ENCODE measurements at places on chromosomes 6 and 20. TPM values are rescaled to one million over a fixed set of nuclear protein-coding genes. Genes with fewer than 3 reads are reported as not detected.

DNA sequence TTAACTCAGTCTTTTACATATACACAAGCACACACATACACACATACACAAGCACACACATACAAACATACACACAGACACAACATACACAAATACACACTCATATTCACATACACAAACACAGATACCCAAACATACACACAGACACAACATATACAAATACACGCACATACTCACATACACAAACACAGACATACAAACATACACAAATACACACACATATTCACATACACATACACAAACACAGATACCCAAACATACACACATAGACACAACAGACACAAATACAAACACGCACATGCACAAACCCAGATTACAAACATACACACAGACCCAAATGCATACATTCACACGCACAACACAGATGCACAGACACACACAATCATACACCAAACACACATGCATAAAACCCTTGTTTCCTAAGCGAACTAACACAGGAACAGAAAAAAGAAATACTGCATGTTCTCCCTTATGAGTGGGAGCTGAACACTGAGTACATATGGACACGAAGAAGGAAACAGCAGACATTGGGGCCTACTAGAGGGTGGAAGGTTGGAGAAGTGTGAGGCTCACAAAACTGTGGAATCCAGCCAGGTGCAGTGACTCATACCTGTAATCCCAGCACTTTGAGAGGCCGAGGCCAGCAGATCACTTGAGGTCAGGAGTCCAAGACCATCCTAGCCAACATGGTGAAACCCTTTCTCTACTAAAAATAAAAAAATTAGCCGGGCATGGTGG is 34.2 kb downstream of the PIM1 start:
- H3K27ac ChIP-seq, result peak overlapping the region; percentile 73
- no peak for DNase-seq
- peaks cover 57% of the 10 kb centered on the region for H3K4me1 ChIP-seq
- peak overlapping the region; percentile 3 for H3K4me3 ChIP-seq

DNA sequence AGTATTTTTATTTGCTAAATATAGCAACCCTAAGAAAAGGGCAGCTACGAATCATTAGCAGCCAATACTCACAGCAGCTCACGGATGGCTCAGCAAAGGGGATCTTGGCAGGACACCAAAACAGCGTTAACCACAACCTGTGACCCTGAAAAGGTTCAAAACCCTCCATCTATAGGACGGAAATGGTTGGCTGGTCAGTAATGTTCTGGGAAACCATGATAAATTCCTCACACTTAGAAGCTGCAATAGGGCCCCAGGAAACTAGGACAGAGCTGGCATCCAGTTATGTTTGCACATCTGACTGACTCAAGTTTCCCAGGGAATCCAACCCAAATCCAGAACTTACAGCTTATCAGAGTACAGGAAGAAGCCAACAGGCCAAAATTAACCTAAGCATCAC is 30.9 kb upstream of the PTPRT start:
- no peak overlapping the region for H3K4me3 ChIP-seq
- no peaks in the 10 kb centered on the region for H3K36me3 ChIP-seq
- no peak overlapping the region for H3K27ac ChIP-seq
- no peaks in the 10 kb centered on the region for H3K4me1 ChIP-seq
- H3K27me3 ChIP-seq, result peaks cover 2% of the 10 kb centered on the region

DNA sequence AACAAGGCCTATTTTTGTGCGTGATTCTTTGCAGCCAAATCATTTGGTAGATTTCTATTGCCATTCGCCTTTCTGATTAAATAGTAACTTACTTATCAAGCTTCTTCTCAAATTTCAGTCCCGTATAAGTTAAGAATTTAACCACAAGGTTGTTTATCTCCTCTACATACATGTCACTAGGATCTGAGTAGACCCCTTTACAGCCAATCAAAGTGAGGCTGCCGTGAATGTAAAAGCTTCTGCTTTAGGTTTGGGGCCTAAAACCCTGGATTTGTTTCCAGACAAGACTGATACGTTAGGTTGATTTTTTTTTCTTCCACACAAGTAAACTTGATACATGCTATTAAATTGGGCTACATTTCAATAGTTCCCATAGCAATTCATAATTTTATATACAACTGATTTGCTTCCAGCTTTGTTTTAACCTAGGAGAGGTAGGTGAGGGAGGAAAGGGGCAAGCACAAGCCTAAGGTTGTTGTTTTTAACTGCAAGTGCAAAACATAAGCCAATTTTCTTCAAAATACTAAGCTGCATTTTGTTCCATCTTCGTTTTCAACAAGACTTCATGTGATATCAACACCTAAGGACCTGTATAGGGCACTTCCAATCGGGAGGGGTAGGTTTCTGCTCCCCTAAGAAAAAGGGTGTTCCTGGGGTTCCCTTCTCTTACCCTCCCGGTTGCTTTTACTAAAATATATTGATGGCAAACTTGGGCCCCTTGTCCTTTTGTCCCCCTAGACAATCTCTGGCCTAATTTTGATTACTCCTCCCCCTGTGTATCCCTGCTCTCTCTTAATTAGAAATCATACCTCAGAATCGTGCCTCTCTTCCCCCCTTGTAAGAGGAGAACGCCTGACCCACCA is 1.7 kb downstream of the RANBP9 start:
- peaks cover 26% of the 10 kb centered on the region for H3K4me1 ChIP-seq
- H3K27ac ChIP-seq, result peak overlapping the region; percentile 93
- no peaks in the 10 kb centered on the region for H3K27me3 ChIP-seq
- DNase-seq, result no peak
- peak overlapping the region; percentile 98 for H3K4me3 ChIP-seq
- H3K36me3 ChIP-seq, result peaks cover 13% of the 10 kb centered on the region

DNA sequence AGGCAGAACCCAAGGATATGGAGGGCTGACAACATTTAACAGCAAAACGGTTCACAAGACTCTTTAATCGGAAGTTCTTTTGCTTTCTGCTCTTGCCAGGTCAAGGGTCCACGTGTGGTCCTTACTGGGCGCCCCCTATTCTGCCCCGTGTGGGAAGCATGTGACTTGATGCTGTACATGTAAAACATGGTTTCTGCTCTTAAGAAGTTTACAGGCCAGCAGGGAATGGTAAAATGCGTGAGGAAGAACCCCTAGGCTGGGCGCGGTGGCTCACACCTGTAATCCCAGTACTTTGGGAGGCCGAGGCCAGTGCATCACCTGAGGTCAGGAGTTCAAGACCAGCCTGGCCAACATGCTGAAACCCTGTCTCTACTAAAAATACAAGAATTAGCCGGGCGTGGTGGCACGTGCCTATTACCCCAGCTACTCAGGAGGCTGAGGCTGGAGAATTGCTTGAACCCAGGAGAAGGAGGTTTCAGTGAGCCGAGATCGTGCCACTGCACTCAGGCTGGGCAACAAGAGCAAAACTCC is 19.3 kb downstream of the ZNF217 start:
- peak overlapping the region; percentile 26 for H3K27ac ChIP-seq
- peak overlapping the region; percentile 96 for H3K4me3 ChIP-seq
- no peaks in the 10 kb centered on the region for H3K27me3 ChIP-seq
- no peak for DNase-seq
- H3K4me1 ChIP-seq, result peaks cover 81% of the 10 kb centered on the region

- no peaks in the 10 kb centered on the region for H3K36me3 ChIP-seq
- DNase-seq, result no peak
- peaks cover 16% of the 10 kb centered on the region for H3K4me1 ChIP-seq
- no peak overlapping the region for H3K27ac ChIP-seq
Measured at GRCh38 chr6:35047265-35048011, 93.7 kb downstream of the TCP11 start.

GRCh38 chr20:3092611-3093379 is 8.3 kb upstream of the AVP start:
- H3K4me3 ChIP-seq, result peak overlapping the region; percentile 93
- peaks cover 11% of the 10 kb centered on the region for H3K27me3 ChIP-seq
- H3K4me1 ChIP-seq, result peaks cover 20% of the 10 kb centered on the region
- H3K27ac ChIP-seq, result peak overlapping the region; percentile 97
- no peaks in the 10 kb centered on the region for H3K36me3 ChIP-seq
- DNase-seq, result peak; percentile 72

Gene EFHC1
- total RNA-seq, result 5.1 TPM

- peaks cover 2% of the 10 kb centered on the region for H3K4me1 ChIP-seq
- no peak for DNase-seq
- H3K27ac ChIP-seq, result no peak overlapping the region
- no peak overlapping the region for H3K4me3 ChIP-seq
Measured at GRCh38 chr20:53126185-53126584, 154.0 kb downstream of the TSHZ2 start.

Gene MOG
- total RNA-seq, result not detected

Gene CNKSR3
- not detected for total RNA-seq

DNA sequence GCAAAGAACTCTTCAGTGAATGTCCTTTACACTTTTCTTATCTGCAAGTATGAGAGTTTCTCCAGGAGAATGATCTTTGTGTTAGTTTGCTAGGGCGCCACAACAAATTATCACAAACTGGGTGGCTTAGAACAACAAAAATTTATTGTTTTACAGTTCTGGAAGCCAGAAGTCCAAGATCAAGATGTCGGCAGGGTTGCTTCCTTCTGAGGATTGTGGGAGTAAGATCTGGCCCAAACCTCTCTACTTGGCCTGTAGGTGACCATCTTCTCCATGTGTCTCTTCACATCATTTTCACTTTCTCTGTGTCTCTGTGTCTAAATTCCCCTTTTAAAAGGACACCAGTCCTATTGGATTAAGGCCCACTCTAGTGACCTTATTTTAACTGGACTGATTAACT is 103.0 kb downstream of the ADTRP start:
- no peak overlapping the region for H3K27ac ChIP-seq
- no peaks in the 10 kb centered on the region for H3K36me3 ChIP-seq
- no peak for DNase-seq
- no peak overlapping the region for H3K4me3 ChIP-seq
- H3K27me3 ChIP-seq, result peaks cover 2% of the 10 kb centered on the region

Gene STMND1
- not detected for total RNA-seq

GRCh38 chr6:117050301-117050700 is 173.3 kb downstream of the RFX6 start:
- no peak for DNase-seq
- H3K27me3 ChIP-seq, result no peaks in the 10 kb centered on the region
- no peaks in the 10 kb centered on the region for H3K36me3 ChIP-seq
- no peak overlapping the region for H3K27ac ChIP-seq

Gene VNN1
- not detected for total RNA-seq

Gene PTCRA
- total RNA-seq, result not detected

GRCh38 chr6:167574431-167575151 is 249.7 kb downstream of the TTLL2 start:
- H3K27me3 ChIP-seq, result no peaks in the 10 kb centered on the region
- no peaks in the 10 kb centered on the region for H3K4me1 ChIP-seq
- DNase-seq, result no peak
- no peaks in the 10 kb centered on the region for H3K36me3 ChIP-seq
- H3K27ac ChIP-seq, result no peak overlapping the region
- H3K4me3 ChIP-seq, result no peak overlapping the region

- no peak overlapping the region for H3K4me3 ChIP-seq
- no peaks in the 10 kb centered on the region for H3K27me3 ChIP-seq
- H3K27ac ChIP-seq, result no peak overlapping the region
- peaks cover 19% of the 10 kb centered on the region for H3K4me1 ChIP-seq
Measured at GRCh38 chr6:144588697-144589325, 303.7 kb downstream of the UTRN start.

DNA sequence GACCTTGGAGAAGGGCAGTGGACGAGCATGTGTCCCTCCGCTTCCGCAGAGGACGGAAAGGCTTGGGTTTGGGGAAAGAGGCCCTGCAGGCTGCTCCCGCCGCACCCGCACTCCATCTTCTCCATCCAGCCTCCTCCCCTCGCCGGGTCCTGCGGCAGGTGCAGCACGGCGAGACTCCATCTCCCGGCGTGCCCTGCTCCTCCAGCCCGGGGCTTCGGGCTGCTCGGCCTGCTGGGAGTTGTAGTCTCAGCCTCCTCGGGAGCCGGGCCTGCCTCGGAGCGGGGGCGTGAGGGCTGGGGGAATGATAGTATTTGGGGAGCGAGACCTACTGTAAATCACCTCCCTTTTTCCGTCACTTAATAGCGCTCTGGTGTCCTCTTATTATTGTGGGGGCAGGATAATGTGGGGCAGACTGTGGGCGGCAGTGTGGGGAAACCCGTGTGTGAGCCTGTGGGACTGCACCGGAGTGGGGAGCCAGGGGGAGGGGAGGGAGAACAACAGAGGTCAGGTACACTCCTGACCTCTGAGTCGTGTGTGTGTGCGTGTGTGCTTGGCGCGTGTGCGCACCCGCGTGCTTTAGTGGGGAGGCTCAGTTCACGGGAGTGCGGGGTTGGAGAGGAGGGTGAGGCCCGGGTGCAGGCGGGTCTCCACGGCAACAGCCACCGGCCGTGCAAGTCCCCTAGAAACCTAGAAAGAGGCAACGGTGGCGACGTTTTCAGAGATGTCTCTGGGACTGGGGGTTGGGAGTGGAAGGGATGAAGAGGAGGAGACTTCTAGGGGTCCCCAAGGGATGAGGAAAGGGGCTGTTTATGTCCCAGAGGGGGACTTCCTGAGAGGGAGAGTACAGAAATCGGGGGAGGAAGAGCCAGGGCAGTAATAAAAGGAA is 4.1 kb downstream of the TTBK1 start:
- DNase-seq, result peak; percentile 82
- H3K4me3 ChIP-seq, result peak overlapping the region; percentile 84
- H3K27me3 ChIP-seq, result peaks cover 23% of the 10 kb centered on the region
- no peaks in the 10 kb centered on the region for H3K36me3 ChIP-seq
- H3K27ac ChIP-seq, result peak overlapping the region; percentile 78

Gene RHAG
- total RNA-seq, result not detected

DNA sequence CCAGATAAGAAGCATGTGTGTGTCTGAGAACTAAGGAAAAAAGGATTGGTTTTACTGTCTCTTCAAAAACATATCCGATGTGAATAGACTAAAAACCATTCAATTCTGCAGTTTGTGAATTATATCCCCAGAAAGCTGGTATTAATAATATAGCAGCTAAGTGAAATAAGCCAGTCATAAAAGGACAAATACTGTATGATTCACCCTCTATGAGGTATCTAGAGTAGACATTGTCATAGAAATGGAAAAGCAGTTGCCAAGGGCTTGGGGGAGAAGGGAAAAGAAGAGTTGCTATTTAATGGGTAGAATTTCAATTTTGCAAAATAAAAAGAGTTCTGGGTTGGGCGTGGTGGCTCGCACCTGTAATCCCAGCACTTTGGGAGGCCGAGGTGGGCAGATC is 137.5 kb downstream of the ATXN1 start:
- peaks cover 6% of the 10 kb centered on the region for H3K4me1 ChIP-seq
- H3K4me3 ChIP-seq, result no peak overlapping the region

Gene OLIG3
- total RNA-seq, result not detected

DNA sequence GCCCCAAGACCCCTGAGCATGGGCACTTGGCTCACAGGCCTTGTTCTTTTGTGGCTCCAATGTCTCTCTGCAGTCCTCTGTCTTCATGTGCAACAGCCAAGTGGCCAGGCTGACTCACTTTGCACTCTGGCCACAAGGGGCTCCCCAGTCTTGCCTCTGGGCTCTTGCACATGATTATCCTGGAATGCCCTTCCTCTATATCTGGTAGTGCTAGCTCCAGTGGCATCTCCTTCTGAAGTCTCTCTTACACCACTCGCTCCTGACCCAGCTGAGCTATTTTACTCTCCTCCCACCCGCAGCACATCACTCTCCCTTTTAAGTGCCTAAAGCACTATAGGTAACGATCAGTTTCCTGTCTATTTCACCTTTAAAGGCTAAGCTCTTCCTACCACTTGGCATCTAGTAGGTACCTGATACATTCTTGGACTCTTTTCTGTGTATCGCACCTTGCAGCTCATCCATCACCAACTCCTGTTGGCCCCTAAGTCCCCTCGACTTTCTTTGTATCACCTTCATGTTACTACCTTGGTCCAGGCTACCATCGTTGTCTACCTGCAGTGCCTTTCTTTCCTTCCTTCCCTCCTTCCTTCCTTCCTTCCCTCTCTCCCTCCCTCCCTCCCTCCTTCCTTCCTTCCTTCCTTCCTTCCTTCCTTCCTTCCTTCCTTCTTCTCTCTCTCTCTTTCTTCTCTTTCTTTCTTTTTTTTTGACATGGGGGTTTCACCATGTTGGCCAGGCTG is 211.9 kb upstream of the RNF24 start:
- peaks cover 20% of the 10 kb centered on the region for H3K27me3 ChIP-seq
- H3K4me1 ChIP-seq, result no peaks in the 10 kb centered on the region
- H3K27ac ChIP-seq, result no peak overlapping the region
- H3K4me3 ChIP-seq, result no peak overlapping the region

Gene CCDC170
- total RNA-seq, result not detected
